ENCODE measurements at places on chromosomes 11 and 22.
A peak's percentile ranks its signal among the peaks of the same experiment; 100 is the strongest.

- no peak for DNase-seq
Measured at GRCh38 chr22:46376908-46377524, 41.5 kb downstream of the TRMU start.

DNA sequence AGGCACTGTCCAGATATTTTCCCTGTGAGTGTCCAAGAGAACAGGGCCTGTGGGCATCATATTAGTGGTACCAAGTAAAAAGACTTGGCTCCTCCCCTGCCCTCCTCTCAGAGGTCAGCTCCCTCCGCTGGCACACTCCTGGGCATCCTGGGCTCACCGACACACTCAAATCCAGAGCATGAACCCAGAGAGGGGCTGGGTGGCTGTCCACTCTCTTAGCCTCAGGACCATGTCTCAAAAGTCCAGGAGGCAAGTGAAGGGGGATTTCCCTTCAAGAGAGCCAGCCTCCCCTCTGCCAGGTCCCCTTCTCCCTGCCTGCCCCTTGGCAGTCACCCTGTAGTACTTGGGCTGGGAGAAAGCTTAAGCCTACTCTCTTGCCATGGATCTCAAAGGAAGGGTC lies 10.3 kb downstream of the BCL9L start:
- DNase-seq: no peak

DNA sequence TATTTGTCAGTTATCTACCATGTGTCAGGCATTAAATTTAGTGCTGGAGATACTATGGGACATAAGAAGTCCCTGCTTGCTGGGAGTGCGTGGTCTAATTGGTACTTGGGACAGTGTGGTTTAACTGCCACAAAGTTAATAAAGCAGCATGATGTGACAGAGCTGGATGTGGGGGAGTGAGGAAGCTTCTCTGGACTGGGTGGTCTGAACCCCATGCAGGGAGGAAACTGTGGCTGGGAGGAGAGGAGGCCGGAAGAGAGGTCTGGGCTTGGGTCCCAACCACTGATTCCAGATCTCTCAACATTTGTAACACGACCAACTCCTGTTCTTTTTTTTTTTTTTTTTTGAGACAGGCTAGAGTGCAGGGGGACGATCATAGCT lies 37.1 kb downstream of the ST3GAL4 start:
- DNase-seq: no peak

DNA sequence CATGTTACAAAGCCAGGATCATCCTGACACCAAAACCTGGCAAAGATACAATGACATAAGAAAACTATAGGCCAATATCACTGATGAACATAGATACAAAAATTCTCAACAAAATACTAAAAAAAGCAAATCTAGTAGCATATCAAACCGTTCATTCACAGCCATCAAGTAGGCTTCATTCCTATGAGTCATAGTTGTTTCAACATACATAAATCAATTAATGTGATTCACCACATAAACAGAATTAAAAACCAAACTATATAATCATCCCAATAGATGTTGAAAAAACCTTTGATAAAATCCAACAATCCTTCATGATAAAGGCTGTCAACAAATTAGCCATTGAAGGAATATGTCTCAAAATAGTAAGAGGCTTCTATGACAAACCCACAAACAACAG lies 1007.2 kb upstream of the RAG2 start:
- no peak for DNase-seq

DNA sequence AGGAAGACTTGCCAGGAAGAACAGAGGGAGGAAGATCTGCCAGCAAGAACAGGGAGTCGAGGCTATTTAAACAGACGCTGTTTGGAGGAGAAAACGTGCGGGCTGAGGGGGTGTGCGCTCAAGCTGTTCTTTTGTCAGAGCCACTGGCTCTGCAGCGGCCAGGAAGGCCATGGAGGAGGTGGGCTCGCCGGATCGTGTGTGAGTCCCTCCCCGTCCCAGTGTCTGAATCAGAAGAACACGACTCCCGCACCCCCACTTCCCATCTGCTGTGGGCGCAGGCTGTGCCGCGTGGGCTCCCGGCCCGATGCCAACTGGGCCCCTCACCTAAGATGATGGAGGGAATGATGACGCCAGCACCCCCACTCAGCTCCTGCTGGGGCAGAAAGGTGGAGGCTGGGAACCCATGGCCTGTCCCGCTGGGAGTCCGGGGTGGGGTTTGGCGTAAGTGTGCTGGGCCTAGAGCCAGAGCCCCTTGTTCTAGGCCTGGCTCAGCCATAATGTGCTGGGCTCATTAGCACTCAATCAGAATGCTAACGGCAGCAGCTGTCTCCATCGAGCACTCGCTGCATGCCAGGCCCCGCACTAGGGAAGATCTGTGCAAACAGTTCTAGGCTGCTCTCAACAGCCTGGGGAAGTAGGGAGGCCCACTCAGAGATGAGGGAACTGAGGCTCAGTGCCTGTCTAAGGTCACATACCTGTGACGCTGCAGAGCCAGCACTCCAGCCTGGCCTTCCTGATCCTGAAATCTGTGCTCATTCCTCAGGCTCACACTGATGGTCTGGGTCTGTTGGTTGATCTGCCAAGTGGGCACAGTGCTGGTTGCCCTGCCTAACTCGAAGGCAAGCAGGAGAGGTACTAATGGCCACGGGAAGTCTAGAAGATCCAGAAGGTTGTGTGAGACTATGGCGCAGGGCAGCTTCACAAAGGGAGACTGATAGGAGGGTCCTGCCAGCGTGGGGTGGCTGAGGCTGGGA lies 11.5 kb downstream of the NPTXR start:
- DNase-seq: no peak

DNA sequence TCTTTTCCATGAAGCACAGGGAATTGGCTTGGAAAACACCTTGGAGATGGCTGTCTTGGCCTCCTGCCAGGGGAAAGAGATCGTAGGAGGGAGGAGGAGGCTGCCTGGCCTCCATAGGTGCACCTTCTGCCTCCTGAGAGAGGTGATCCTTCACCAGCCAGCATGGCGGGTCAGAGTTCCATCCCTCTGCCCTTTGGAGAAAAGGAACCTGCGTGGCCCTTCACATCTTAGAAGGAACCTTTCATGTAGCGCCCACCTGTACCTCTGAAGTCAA lies 58.2 kb upstream of the DRD2 start:
- DNase-seq: no peak

- no peak for DNase-seq
Measured at GRCh38 chr11:73566422-73566821, 31.5 kb downstream of the FAM168A start.

GRCh38 chr11:109514313-109515018 lies 92.5 kb downstream of the C11orf87 start:
- no peak for DNase-seq

GRCh38 chr11:130439876-130440275 lies 8.6 kb upstream of the ADAMTS15 start:
- DNase-seq: no peak

DNA sequence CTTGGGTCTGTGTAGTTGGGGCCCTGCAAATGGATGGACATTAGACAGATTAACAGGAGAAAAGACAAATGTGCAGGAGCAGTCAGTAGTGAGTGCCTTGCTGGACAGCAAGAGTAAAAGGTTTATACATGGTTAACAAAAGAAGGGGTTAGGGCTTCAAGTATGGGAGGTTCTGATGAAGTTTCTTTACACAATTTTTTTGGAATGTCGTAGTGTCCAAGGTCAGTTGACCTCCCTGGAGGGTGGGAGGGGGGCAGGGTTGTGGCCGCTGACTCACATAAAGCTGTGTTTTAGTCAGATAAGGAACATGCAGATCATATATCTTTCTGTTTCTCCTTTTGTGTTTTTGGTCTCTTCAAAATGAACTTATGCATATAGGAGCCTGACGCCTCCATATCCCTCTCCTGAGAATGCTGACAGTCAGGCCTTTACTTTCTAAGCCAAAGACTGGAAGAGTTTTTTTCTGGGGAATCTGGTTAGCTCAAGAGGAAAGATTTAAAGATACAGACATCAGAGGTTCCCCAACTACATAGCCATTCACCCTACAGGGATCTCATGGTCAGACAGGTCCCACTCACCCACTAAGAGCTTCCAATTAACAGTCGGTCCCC lies 134.3 kb downstream of the NECTIN1 start:
- DNase-seq: no peak

- DNase-seq: no peak
Measured at GRCh38 chr22:42078469-42079318, 806 bp upstream of the SMDT1 start.

DNA sequence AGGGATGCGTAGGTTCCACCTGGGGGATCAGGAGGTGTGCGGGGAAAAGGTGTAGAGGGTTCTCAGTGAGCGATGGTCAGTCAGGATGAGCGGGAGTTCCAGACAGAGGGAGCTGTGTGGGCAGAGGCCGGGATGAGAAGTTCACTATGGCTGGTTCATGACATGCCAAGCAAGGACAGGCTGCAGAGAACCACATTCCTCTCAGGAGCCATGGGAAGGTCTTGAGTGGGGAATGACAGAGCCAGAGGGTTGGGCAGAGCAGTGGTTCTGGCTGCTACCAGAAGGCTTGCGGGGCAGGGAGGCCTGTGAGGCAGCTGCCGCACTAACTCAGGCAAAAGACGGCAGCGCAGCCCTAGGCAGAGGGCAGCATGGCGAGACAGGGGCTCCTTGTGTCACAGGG lies 66.1 kb downstream of the SCUBE1 start:
- DNase-seq: no peak

DNA sequence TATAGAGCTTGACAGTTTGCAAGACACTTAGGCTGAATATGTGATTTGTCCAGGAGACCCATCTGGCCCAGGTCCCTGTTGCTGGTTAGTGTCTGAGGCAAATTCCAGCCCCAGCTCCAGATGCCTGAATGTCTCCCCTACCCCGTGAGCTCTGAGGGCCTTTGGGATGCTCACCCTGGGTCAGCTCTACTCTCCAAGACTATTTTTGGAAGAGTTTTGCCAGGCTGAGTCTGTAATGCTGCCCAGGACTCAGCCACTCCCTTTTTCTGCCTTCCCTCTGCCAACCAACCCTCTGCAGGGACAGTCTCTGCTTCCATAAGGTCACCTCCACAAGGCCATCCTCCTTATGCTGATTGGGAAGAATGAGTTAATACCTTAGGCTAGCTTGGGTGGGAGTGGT lies 66.3 kb downstream of the CABIN1 start:
- DNase-seq: no peak

DNA sequence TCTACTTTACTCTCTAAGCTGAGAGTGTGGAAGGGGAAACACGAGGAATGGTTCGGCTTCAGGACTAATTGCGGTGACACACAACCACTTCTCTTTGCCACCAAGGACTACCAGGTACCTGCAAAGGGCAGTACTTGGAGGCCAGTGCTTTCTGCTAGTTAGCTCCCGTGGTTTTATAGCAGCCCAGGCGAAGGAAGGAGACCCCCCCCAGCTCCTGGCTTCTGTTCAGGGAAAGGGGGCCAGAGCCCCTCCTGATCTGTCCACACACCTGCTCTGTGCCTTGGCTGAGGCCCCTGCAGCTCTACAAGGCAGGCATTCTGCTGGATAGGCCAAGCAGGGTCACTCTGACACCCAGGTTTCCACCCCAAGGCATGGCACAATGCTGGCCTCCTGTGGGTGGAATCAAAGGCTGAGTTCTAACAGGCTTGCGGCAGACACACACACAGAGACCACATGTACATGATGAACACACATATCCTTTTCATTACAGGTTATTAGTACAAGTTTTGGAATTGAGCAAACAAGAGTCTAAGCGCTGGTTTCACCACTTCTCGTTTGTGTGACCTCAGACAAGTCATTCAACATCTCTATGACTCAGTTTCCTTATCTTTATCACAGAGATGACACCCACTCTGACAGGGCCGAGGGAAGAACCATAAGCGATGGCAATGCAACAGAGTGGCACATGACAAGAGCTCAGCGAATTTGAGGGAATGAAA lies 7.5 kb downstream of the SERPIND1 start:
- DNase-seq: no peak

DNA sequence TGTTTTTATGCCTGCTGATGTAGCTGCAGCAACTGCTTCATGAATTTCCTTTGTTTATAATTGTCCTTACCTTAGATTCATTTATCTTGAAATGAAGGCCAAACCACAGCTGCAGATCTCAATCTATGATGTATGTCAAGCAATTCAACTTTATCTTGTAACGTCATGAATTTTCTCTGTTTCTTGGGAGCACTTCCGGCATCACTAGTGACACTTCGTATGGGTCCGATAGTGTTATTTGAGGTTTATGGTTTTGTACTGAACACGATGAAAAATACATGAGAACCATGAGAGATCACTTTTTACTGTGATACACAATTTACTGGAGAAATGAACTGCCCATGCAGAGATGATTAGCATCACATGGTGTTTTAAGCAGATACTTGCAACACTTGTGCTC lies 98.5 kb downstream of the CSTPP1 start:
- DNase-seq: no peak

GRCh38 chr11:82756765-82757639 lies 23.3 kb upstream of the FAM181B start:
- DNase-seq: peak; percentile 17

DNA sequence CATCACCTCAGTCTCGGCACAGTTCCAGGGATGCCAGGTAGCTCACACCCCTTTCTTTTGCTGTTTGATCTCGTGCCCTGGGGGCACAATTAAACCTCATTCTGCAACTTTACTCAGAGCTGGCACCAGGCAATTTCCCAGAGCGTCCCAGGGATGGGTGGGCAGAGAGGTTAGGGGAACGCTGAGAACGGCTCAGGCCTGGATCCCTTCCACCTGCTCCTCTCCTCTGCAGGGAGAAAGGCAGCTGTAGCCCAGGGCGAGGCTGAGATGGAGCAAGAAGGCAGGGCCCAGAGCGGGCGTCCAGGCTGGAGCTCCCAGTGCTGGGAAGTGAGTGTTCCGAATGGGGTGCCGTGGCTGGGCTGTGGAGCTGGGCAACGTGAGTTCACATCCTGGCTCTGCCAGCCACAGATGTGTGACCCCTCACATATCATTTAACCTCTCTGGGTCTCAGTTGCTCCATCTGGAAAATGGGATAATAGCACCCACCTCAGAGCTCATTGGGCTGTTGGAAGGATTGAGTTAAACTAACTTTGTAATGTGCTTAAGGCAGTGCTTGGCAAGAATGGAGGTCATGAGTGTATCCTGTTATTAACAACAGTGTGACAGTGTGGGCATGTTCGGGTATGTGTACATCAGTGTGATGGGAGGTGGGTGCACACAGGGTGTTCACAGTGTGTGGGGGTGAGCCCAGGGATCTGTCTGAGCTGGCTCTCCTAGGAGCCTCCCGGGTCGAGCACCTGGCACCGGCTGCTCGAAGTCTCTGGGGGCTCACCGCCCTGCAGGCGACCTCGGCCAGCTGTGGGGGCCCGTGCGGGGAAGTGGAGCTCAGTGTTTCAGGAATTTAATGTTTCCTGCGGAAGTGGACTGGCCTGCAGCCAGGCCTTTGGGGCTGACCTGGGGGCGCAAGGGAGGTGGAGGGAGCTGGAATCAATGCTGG lies 15.5 kb downstream of the OTUB1 start:
- no peak for DNase-seq

DNA sequence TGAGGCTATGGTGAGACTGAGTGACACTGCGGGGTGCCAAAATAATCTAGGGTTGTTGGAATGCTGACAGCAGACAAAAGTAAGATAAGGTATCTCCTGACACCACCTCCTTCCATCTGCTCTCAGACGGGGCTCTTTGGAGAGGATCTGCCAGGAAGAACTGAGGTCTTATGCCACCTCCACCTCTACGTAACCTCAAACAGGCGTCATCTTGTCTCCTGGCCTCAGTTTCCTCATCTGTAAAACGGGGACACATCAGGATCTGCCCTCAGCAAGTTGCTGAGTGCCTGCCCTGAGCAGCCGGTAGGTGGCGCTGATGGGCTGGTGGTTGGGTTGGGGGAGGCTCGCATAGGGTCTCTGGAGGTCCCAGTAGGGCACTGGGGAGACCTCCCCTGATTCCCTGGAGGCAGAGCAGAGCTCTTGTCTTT lies 1.7 kb upstream of the MYEOV start:
- peak; percentile 17 for DNase-seq
